NCI-H1092 (cell line): ENCODE measurements at places on chromosomes 6 and 20.

- DNase-seq, result no peak
These were observed 194.7 kb downstream of the TENT5A start for GRCh38 chr6:81557811-81558210.

GRCh38 chr6:15544321-15544900 lies 118.4 kb downstream of the DTNBP1 start:
- DNase-seq, result no peak

- no peak for DNase-seq
These were observed 14.8 kb upstream of the NNAT start for GRCh38 chr20:37506152-37506725.

GRCh38 chr20:40443753-40444152 lies 245.3 kb downstream of the MAFB start:
- DNase-seq, result no peak

GRCh38 chr6:37516076-37516919 lies 16.6 kb upstream of the CCDC167 start:
- DNase-seq, result peak; percentile 80

DNA sequence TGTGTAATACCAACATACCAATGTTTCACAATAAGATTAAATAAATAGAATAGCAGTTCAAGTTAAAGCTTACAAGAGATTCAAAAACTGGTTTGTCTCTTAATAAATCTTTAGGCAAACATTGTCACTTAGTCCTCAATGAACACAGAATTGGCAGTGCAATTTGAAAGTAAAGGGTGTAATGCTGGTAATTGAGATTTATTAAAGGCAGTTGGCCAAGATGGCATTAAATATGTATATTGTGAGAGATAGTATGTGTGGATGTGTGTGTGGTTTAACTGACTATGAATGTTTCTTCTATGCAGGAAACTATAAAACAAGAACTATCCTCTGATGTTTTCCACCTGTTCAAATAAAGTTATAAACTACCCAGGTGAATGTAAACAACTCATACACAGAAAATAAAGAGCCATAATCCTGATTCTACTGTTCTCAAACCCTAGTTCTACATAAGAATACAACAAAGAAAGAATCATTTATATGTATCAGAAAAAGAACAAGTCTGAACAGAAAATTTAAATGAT lies 267.9 kb upstream of the PTCHD4 start:
- DNase-seq, result no peak
